ENCODE measurements at places on chromosomes 3 and 15.

- no peak for DNase-seq
Observed at GRCh38 chr3:50204804-50205412, at the start of gene SLC38A3. Gene SLC38A3 (plus strand): TSS chr3:50205271. CDS start chr3:50214200, 8,929 bp downstream.

DNA sequence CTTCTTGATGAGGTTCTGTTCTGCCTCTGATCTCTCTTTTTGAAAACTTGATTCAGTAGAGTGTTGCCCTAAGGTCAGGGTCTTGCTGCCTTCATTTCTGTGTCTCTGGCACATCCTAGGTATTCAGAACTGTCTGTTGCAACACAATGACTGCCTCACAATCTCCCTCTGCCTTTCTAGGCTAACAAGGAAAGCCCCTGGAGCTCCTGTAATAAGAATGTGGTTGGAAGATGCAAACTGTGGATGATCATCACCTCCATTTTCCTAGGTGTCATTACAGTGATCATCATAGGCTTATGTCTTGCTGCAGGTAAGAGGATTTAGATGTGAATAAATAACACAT is 7.0 kb downstream of the C3orf52 start:
- DNase-seq, result no peak

- DNase-seq, result no peak
Observed at GRCh38 chr3:126100634-126101301, 16.8 kb upstream of the SLC41A3 start.

DNA sequence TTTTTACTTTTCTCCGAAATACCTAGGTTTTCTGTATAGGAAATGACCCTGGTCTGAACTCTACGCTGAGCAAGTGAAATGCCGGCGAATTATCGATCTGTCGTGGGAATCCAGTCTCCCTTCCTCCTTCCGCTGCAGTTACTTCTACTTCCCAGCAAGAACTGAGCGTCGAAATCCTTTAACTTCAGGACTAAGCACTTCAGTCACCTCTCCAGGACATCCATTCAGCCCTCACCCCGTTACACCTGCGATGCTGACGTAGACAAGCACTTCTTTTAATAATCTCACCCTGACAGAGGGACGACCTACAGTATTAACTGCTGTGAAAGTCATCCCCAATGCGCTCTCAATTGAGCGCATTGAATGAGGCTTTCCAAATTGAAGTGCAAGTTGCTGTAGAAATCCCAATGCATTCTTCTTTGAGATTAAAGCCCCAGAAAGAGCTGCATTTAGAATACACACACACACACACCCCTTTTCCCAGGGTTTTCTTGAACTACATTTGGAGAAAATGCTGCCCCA is 1.3 kb downstream of the TOP2B start:
- DNase-seq, result peak; percentile 7

DNA sequence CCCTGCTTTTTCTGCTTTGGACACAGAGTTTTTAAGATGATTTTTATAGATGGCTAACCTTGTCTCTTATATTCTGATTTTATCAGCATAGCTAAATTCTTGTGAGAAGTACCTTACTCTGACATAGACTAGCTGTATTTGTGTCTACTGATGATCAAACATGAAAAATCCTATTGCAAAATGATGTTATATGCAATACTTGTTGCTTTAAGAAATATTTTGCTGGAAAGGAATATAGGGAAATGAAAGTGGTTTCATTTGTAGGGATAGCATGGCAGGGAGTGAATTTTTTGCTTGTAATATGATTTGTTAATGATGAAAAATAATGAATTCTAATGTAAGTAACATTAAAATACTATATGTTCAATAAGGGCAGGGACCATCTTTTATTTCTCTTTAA is 35.9 kb downstream of the CFAP91 start:
- DNase-seq, result no peak

DNA sequence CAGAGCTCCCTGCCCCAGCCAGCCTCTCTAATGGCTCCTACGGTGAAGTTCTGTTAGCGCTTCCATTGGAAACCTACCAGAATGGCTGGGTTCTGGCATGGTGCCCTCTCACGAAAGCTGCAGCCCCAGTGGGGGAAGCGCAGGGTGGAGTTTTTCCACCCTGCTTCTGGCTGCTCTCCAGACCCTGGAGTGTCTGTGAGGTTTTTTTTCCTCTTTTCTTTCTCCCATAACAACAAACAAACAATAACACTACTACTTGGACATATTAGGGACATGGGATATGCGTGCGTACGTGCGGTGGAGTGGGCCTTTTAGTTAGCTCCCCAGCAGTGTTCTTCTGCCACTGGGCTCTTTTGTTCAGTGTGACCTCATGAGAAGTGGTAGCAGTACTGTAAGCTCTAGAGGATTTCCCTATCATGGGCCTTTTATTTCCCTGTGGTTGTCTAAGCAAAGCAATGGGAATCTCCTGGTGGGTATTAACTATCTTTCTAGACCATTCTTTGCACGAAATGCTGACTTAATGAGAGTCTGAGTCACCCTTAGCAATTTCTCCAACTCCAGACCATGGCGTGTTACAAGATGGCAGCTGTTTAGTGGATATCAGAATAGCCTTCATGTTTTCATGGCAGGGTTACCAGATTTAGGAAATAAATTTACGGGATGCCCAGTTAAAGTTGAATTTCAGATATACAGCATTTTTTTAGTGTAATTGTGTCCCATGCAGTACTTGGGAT is 161.9 kb downstream of the FNDC3B start:
- no peak for DNase-seq

DNA sequence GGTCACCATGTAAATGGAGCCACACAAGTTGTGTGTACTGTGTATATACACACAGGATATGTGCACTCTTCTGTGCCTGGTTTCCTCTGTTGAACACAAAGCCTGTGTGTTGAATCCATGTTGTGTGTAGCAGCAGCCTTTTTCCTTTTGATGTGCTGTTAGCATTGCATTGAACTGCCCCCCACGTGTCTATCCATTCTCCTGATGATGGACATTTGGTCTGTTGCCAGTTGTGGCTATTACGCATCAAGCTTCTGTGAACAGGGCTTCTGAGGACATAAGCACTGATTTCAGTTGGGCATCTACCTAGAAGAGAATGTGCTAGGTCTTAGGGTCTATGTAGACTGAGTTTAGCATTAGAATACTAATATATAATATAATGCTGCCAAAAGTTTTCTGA is 77.4 kb downstream of the LSM3 start:
- DNase-seq, result no peak

- DNase-seq, result no peak
Observed at GRCh38 chr3:195066441-195066841, 204.5 kb downstream of the XXYLT1 start.

- DNase-seq, result no peak
Observed at GRCh38 chr3:107574650-107575049, 51.9 kb downstream of the BBX start.

DNA sequence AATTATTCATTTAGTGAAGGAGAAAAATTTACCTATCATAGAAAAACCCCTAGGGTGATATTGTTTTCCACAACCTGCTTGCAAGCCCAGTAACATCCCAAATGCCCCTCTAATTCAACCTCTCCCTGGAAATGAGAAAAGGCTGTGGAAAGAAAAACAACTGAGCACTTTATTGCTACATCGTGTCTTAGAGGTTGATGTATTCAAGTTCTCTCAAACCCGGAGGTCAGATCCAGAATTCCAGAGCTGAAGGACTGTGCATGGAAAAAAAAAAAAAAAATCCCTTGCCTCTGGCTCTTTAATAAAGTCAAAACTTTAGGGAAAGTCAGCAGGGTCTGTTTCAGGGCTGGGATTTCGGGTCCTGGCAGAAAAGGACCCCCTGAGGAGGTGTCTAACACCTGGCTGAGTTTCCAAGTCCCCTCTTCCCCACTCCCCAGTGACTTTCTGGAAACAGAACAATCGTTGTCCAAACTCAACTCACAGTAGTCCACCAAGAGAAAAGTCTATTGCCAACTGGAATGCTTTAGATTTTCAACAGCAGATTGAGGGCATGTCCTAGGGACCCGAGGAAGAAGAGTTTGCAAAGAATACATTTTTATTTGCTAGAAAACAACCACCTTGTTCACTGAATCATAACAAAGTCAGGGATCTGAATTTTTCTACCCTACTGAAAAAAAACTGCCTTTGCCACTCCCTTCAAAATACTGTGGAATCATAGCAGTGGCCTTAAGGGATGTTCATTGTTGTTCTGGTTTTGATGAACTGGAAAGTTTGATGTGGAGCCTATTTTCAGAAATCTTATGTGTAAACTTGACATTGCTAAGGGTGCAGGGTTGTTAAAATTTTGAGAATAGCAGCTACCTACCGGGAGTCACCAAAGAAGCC is 207.5 kb upstream of the ADAMTS9 start:
- no peak for DNase-seq

DNA sequence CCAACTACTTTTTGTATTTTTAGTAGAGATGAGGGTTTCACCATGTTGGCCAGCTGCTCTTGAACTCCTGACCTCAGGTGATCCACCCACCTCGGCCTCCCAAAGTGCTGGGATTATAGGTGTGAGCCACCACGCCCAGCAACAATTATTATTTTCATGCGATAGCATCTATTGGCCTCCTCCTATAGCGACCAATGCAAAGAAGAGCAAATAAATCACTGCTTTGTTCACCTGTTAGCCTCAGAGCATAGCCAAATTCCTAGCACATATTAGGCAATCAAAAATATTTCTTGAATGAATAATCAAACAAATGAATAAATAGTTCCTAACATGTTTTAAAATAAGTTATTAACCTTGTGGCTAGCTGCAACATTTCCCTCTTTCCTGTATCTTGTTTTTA is 36.8 kb upstream of the TNFSF10 start:
- DNase-seq, result no peak

DNA sequence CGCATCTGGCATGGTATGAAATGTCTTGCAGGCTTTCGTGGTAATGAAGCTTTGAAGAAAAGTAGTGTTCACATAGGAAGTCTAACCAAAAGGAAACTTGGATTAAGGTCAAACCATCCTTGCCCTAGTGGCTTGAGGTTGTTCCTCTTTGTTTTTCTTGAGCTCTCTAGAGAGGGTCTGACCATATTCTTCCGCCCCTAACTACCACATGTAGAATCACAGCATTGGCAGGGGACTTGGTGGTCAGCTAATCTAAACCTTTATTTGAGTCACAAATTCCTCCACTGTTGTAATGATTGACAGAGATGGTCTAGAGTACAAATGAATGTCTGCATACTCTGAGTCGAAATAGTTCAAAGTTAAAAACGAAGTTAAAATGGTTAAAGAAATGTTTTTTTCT is 39.1 kb upstream of the PHLDB2 start:
- no peak for DNase-seq

GRCh38 chr3:13950042-13950441 is 70.2 kb upstream of the WNT7A start:
- DNase-seq, result no peak

- no peak for DNase-seq
Observed at GRCh38 chr3:122508135-122508914, 6.4 kb downstream of the KPNA1 start.

All from activated CD4-positive, alpha-beta T cell treated with anti-CD3 and anti-CD28 coated beads for 4 hours (primary cell).